ENCODE measurements at places on chromosomes 7 and 10. TPM values are rescaled to one million over a fixed set of nuclear protein-coding genes. Genes with fewer than 3 reads are reported as not detected.
A peak's percentile ranks its signal among the peaks of the same experiment; 100 is the strongest.

- DNase-seq = no peak
Observed at GRCh38 chr7:150400008-150400787, 21.1 kb downstream of the ZNF775 start.

DNA sequence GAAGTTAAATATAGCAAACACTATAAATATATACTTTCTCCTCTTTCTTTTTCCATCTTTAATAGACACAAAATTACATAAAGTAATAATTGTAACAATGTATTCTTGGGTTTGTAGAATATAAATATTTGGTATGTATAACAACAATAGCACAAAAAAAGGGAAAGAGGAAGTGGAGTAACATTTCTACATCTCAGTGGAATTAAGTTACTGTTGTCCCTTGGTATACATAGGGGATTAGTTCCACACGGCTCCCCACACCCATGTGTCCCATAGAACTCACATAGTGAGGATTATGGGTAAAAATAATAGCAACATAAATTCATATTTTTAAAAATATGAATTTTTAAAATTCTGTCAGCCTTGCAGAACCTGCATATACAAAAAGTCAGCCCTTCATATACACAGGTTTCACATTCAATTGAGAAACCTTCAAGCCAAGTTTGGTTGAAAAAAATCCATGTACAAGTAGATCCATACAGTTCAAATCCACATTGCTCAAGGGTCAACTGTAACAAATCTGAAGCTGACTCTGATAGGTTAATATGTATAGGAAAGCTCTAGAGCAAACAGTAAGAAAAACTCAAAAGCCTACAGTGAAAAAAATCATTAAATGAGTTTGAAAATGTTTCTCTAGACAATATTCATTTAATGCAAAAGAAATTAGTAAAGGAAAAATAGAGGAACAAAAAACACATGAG, 92.4 kb downstream of the HYCC1 start:
- DNase-seq = no peak

GRCh38 chr7:26127411-26127810, 24.6 kb upstream of the NFE2L3 start:
- DNase-seq = no peak

Gene PNLIP
- polyA plus RNA-seq = not detected

DNA sequence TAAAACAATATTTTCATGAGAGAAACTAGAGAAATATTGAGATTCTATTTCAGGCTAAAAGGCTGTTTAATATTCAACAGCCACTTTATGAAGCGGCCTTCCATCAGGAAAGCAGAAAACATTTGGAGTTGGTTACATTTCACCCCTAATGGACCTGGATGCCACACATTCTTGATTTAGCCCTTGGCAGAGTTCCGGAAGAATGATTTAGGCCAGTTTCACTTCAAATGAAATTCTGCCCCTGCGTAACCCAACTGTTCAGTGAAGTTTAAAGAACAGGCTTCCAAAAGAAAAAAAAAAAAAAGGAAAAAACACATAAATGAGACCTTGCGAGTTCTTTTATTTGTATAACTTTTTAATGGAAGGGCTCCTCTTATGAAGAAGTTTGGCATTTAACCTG, 239.2 kb upstream of the AKR1E2 start:
- peak; percentile 34 for DNase-seq

DNA sequence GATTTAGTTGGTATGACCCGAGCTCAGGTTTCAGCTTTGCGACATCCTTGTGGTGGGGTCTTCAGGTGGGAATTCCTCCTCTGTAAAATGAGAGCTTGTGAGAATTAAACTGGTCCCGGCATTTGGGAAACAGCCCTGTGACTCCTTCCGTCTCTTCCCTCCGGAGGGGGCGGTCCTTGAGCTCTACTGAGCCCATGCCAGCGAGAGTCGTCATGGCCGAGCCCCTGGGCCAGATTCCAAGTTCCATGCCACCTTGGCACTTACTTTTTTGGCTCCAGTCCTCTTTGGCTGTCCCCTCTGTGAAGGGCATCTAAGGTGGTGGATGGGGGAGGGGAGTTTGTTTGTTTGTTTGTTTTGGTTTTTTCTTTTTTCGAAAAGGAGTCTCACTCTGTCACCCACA, 47.6 kb downstream of the GTF2IRD1 start:
- no peak for DNase-seq

DNA sequence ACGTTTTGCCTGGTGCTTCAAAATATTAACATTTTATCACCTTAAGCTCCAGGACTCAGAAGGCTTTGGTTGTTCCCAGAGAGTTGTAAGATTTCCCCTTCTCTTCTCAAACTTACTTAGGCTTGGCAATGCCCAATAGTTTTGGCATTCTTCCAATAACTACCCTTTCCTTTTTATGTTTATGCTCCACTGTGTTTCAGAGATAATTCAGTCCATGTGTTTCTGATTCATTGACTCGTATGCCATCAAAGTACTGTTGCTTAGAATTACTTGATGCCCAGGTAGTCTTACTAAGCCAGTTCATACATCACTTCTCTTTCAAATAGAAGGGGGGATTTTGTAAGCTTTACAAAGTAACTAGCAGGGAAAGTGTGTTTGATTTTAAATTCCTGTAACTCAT, 66.6 kb downstream of the AGMO start:
- no peak for DNase-seq

- DNase-seq = peak; percentile 64
Observed at GRCh38 chr7:32427769-32428291, 62.4 kb downstream of the LSM5 start.
